ENCODE measurements at places on chromosomes 3 and 15.
A peak's percentile ranks its signal among the peaks of the same experiment; 100 is the strongest.

DNA sequence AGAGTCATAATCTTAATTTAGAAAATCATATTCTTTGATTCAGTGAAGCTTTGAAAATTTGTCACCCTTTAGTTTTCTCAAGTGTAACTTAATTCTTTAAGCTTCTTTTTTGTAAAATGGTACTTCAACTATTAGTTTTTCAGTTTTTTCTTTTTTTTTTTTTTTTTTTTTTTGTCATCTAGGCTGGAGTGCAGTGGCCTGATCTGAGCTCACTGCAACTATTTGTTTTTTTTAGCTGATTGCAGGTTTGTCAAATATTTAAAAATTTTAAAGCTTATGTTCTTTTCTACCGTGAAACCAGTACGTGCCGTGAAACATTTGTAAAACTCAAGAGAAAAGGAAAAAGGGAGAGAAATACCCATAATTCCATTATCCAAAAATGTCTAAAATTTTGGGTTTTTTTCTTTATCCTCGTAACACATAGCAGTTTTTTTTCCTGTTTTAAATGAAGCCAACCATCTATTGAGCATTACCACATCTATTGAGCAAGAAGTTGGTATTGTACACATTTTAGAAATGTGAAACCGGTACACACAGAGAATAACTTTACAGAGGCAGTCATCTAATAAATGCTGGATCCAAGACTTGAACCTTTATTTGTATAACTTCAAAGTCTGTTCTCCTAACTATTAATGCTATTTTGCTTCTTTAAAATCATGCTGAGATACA, 25.7 kb downstream of the ECT2 start:
- no peak for DNase-seq

DNA sequence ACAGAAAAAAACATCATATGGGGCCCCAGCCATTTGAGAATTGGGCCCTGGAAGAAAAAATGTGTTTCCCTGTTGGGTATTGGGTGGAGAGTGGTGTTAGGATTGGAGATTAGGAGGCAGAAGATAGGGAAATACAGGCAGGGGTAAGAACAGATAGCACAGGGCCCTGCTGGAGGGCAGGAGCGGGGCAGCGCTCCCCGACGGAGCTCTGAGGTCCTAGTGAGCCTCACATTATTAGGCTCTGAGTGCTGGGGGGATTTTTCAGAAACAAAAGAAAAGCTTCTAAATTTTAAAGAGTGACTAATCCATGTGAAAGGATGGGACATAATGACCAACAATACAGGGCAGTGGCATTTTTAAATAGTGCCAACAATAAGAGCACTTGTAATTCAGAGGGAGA, 241.2 kb downstream of the SOX2 start:
- no peak for DNase-seq

DNA sequence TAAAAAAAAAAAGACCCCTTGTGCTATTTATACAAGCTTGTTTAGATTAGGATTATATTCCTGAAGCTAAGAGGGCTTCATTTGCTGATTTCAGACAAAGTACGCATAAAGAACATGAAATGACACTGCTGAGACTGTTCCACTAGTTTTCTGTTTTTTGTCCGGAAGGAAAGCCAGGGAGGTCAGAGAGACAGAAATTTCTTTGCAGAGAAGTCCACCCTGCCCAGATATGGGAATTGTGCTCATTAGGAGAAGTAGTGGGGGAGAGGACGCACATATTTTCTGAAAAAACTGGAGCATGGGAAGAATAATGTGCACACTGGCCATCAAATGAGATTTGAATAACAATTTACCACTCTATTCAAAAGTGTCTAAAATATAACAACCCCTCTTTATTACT, 220.9 kb upstream of the ICE2 start:
- no peak for DNase-seq

DNA sequence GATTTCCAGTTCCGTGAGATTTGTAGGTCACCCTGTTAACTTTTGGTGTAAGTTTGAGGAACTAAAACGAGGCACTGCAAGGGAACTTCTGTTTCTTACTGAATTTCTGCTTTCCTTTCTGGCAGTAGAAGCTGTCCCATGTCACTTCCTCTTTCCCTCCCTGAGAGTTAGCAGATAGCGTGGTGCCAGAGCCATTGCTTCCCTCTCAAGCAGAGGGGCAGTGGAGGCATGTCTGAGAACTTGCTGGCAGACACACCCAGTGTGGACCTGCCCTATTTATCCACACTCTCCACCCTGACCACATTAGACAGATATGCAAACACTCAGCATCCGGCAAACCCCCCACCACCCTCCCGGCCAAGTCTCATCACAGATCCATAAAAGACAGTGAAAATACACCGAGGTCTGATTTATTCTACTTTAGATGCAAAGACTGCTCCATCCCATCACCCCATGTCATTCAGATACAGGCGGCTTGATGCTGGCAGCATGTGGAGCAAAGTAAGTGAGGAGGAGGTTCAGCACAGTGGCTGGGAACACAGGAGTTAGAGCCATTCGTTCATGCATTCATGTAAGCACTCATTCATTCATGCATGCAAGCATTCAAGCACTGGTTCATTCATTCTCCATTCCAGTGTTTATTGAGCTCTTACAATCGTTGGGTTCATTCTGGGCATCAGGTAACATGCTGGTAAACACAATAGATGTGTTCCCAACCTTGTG, 324.7 kb downstream of the SHQ1 start:
- DNase-seq, result peak; percentile 76

DNA sequence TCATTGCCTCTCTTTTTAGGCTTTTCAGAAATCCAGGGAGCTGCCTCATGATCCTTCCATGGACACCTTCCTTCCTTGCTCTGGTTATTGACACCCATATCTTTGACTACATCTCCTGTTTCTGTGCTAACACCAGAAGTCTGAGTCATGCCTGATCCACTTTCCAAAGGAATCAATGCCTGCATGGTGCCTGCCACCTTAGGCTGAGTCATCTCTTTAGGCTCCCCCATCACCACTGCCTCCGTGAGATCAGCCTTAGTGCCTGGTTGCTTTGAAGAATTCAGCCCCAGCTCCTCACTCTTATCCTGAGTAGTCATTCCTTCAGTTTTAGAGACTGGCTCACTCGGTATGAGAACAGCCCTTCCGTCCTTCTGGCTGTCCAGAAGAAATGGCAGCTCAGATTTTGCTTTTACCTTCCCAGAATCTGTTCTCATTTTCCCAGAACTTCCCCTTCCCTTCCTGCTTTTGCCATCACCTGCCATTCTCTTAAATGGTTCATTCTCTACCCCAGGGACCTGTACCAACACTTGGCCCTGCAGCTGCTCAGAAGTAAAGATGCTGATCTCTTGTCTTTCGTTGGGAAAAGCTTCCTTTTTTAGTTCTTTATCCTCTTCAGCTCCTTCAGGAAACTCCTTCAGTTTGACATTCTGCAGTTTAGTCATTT, 105.3 kb downstream of the MAP4 start:
- no peak for DNase-seq

DNA sequence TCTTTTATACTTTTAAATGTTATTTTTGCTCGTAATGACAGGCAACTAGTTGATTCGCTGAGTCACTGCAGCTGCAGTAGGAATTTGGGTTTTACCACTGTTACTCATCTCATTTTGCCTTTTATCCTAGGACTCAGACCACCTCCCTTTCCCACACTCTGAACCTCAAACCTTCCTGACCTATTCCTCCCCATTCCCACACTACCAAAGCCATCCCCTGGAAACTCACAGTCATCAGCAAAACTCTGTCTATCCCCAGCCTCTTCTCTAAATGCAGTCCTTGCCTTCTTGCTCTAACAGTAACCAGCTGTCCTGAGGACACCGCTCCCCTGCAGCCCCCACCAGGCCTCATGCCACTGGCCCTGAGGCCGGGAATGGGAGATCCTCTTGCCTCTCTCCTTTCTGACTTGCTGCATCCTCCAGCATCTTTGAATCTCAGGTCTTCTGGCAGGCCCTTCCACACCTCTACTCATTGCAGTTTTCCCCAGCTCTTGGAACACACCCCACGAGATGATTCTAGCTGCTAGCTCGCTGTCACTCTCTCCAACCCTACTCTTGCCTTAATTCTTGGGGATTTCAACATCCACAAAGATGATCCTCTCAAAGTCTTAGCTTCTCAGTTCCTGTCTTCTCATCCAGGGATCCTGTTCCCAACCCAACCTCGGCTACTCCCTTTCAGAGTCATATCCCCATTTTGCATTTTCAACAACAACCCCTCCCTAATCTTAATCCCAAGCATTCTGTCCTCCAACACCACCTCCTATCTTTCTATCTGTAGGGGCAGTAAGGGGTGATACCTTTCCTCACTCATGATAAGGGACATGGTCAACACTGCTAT, 55.9 kb upstream of the C3orf80 start:
- DNase-seq, result no peak

DNA sequence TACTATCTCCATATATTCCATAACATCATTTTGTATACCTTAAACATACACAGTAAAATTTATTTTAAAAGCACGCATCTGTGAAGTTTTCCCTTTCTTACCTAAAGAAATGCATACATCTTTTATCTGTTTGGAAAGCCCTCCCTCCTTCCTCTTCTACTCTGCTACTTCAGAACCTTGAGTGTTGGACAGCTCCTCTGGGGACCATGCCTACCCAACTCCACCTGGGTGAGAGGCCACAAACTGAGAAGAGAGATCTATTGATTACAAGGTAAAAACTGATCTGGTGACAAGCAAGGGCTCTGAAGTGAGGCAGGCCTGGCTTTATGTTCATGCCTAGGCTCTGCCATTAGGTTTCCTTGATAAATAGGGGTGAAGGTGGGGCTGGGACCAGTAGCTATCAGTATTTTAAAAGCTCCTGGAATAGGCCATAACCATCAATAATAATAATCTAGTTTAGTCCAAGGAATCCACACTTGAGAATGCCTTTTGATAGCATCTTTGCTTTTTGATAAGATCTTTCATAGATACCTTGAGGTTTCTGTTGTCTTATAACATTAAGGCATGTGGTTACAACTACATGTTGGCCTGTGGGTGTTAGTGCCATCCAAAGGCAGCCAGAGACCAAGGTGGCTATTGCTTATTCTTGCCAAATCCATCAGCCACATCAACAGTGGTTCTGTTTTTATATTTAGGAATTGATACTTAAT, 148.8 kb downstream of the KCNMB2 start:
- no peak for DNase-seq

Data from pons (tissue), 1 donor.